Caudate nucleus (tissue), 63 donors: ENCODE measurements at places on chromosomes 16 and 17.

GRCh38 chr17:76707985-76708807, 2.6 kb downstream of the MXRA7 start:
- DNase-seq: peak; percentile 50

GRCh38 chr16:6165330-6165979, 1067.9 kb upstream of the EEF2KMT start:
- DNase-seq: no peak

DNA sequence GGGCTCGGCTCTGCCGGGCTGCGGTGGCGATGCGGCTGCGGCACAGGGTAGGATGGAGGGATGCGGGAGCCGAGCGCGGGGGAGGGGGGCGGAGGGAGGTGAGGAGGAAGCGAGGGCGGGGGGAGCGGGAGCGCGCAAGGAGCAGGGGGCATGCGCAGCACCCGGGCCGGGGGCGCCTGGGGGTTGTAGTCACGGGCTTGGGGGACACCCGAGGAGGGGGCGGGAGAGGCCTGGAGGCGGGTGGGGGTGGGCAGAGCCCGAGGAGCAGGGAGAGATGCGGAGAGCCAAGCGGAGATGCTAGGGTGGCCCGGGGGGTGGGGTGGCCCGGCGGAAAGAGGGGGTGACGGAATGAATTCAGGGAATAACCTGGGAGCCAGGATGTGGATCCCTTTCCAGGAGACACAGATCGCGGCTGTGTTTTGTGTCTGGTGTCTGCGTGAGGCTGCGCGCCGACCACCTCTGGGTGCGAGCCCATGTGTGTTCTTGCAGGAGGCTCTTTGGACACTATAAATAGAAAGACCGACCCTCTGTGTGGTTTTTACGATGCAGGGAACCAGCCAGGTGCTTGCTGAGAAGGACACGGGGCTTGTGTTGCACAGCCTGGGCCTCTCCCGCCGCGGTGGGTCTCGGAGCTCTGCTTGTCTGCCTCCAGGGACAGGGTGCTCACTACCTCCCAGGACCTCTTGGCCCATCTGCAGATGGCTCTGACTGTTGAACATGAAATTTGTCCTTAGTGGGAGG, at the start of gene STX1B:
Gene STX1B (minus strand): TSS at position 54 of the 741 bp plus-strand sequence. CDS start 242 bp downstream, outside the sequence.
- peak; percentile 36 for DNase-seq

- DNase-seq: no peak
Measured at GRCh38 chr16:23742766-23743165, 12.1 kb upstream of the CHP2 start.

GRCh38 chr17:64171041-64171440, 41.1 kb upstream of the ERN1 start:
- no peak for DNase-seq
